ENCODE measurements at places on chromosomes 11 and 22.

GRCh38 chr11:34271727-34272126 is 86.1 kb downstream of the ABTB2 start:
- no peak for DNase-seq

GRCh38 chr22:48088926-48089536 is 1326.6 kb downstream of the TBC1D22A start:
- DNase-seq: no peak

DNA sequence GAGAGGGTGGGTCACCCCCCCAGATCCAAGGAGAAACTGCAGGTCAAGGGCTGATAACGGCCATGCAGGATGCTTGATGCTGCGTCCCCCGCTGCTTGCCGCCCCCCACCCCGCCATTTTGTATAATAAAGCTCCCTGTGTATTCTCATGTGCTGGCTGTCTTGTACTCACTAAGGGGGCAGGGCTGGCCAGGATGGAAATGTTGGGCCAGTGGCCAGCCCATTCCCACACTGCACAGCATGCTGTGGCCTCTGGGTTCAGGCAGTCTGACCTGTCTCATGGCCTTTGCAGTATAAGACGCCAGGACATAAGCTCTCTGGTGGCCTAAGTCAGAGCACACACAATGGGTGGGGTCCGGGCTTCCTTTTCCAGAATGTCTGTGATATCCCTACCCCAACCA is 421 bp upstream of the PRR33 start:
- DNase-seq: no peak

DNA sequence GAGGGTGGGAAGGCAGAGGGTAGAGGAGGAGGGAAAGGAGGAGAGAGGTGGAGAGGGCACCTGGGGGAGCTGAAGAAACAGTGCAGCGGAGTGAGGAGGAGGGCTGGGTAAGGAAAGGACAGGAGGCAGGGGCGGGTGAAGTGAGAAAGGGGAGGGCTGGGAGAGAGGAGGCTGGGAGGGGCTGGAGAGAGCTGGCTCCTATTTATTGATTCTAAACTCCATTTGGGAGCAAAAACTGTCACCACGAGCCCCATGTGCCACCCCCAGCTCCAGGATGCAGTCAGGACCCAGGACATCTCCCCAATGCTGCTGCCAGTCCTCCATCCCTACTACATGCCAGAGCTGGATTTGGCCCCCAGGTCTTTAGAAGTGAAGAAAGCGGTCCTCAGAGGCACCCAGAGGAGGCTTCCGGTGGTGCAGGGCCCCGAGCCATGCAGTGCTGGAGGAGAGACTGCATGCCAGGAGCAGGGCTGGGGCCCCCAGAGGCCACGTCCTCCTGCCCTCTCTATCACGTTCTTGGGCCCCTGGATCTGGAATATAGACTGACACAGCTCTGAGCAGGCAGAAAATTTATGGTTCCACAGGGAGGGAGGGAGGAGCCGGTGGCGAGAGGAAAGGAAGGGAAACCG is 53.7 kb downstream of the SLC22A12 start:
- DNase-seq: no peak

DNA sequence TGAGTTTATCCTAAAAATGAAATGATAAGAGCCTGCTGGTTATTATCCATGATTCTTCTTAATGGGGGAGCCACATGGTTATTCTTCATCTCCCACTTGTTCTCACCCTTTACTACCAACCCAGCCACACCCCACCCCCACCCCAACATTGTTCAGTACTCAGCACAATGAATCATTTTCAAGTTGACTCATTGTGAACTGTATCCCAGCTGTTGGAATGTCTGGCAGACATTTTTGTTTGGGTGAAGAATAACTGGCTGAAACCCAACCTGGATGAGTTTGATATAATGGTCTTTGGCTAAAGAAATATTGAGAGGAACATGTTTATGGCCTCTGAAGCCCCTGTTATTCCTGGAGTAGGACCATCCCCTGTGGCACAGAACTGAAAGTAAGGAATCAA is 136.2 kb downstream of the ELP4 start:
- no peak for DNase-seq

DNA sequence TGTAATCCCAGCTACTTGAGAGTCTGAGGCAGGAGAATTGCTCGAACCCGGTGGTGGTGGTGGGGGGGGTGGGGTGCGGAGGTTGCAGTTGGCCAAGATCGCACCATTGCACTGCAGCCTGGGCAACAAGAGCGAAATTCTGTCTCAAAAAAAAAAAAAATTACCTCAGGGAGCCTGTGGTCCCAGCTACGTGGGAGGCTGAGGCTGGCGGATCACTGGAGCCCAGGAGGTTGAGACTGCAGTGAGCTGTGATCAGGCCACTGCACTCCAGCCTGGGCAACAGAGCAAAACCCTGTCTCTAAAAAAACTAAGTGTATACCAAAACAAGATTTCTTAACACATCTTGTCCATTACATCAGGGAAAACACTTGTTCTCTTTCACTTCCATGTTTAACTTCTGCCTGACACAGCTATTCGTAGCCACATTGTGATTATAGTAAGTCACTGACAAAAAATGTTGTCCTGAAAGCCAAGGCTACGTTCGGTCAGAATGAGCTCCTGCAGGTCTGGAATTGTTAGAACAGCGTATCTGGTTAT is 1.4 kb downstream of the TMEM80 start:
- DNase-seq: no peak
